Lung (tissue), 17 donors: ENCODE measurements at places on chromosomes 4 and X. TPM values are rescaled to one million over a fixed set of nuclear protein-coding genes. Genes with fewer than 3 reads are reported as not detected.

ZNF630 gene
- 2.5 TPM for total RNA-seq

C1QTNF7 gene
- 10.5 TPM for total RNA-seq

GPR173 gene
- total RNA-seq = 3.1 TPM

SCD5 gene
- 22.6 TPM for total RNA-seq

- DNase-seq = no peak
Measured at GRCh38 chr4:151517896-151518295, 108.9 kb downstream of the FHIP1A start.

DNA sequence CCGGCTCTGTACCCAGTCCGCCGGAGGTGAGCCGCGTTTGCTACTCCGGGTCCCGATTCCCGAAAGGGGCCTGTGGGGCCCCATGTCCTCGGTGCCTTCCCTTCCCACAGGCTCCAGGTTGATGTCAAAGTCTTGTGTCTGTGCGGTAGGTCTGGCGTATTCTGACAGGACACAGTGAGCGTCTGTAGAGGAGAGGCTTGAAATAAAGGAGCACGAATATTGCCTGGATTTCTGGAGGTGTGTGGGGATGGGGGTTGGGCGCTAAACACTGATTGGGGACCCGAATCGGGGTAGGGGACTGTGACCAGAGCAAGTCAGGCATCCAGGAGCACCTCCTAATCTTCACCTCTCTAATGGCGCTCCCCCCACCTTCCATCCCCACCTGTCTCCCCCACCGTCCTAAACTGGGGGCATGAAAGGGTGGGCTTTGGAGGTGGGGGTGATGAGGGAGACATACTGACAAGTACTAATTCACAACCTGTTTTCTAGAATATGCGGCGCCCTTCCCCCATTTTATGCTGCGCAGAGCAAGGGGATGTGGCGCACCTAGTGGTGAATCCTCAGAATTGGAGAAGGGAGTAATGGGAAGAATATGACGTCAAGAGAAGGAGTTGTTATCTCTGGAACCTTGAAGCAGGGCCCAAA, 855 bp downstream of the GPRASP2 start:
- DNase-seq = peak; percentile 86

GRCh38 chr4:53680598-53680997, 89.3 kb upstream of the LNX1 start:
- DNase-seq = no peak
